Activated T-cell treated with anti-CD3 and anti-CD28 coated beads, Interleukin-2, amount 50 U/mL, for 72 hours (primary cell): ENCODE measurements at places on chromosomes 13 and 19. TPM values are rescaled to one million over a fixed set of nuclear protein-coding genes. Genes with fewer than 3 reads are reported as not detected.
A peak's percentile ranks its signal among the peaks of the same experiment; 100 is the strongest.

DNA sequence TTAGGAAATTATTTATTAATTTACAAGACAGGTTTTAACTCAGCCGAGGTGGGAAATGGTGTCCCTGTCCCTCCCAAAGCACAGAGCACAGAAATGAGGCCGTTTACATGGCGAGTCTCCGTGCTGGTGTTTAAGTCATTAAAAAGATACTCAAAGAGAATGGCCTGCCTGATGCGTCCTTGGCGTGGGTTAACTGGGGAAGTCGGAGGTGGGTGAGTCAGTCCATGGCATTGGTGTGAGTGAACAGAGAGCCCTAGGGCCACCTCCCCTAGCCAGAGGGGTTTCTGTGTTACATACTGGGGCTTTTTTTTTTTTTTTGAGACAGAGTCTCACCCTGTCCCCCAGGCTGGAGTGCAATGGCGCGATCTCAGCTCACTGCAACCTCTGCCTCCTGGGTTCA lies 3.9 kb downstream of the FEM1A start:
- DNase-seq, result no peak

DNA sequence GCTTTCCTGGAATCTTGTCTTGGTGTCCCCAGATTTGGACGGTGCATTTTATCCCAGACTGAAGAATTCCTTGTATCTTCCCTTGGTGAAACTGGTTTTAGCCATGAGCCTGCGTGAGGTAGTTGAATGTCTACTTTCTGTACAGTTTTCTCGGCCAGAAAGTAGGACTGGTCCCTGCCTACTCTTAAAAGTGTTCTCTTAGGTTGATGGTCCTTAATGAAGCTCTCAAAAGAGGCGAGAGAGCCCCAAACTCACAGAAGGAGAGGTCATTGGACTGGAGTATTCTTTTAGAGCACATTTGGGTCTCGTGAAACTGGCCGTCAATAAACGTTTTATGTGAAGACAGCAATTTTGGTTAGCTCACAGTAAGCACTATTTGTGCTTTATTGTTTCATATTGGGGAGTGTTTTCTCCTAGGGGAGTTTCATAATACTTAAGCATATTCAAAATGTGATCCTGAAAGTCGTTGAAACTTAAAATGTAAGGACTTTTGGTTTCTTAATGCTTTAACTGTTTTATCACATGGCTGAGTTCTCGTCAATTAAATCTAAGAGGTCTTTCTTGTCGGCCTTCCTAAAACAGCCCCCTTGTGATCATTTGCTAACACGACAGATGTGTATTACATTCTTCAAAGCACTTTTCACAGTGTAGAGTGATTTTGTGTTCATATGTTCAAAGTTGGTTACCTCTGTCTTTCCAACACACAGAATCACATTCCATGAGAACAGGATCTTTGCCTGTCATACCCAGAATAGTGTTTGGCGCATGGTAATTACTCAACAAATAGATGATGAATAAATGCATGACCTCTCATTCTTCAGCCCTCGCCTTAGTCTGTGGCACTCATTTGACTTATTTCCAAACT lies 889 bp downstream of the GTF2F2 start:
- no peak for DNase-seq

Gene CD37
- 262 TPM for total RNA-seq

Gene RASA3
- total RNA-seq, result 48.9 TPM

DNA sequence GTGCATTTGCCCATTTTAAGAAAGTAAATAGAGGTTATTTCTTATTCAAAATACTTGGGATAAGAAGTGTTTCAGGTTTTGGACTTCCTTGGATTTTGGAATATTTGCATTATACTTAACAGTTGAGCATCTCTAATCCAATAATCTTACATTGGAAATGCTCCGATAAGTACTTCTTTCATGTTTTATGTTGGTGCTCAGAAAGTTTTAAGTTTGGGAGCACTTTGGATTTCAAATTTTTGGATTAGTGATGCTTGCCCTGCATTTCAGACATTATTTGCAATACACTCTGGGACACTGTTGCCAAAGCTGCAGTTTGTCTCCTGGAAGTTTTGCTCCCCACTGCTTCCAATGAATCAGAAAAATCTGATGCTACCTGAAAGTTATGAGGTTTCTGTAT lies 691.9 kb upstream of the SLITRK6 start:
- no peak for DNase-seq

- no peak for DNase-seq
These were observed 7.6 kb downstream of the MEF2B start for GRCh38 chr19:19162495-19162894.

- DNase-seq, result no peak
These were observed 112.1 kb downstream of the DPF1 start for GRCh38 chr19:38111898-38112297.

- DNase-seq, result peak; percentile 79
These were observed 20.6 kb upstream of the USP29 start for GRCh38 chr19:57099199-57099661.

GRCh38 chr19:39372047-39372802 lies 18.7 kb downstream of the PAF1 start:
- no peak for DNase-seq

DNA sequence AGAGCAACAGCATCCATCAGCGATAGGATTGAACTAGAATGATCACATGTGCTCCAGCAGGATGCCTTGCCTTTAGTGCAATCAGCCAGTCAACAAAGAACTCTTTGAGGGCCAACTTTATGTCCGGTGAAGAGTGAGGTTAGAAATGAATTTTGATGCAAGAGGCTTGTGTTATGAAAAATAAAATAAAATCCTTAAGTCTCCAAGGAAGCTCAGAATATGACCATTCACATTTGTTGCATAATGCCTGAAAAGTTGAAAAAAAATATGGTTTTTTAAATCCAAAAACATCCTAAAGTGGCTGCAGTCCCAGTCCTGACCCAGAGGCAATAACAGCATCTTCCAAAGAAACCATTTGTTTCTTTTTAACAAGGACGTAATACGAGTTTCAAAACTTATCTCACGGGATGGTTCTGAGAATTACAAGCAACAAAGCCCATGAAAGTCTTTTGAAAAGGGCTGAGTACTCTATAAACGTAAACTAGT lies 61.3 kb downstream of the DCLK1 start:
- no peak for DNase-seq

- DNase-seq, result no peak
These were observed 187.5 kb downstream of the GPC6 start for GRCh38 chr13:93413972-93414717.
